ENCODE measurements at places on chromosomes 12 and 14.

DNA sequence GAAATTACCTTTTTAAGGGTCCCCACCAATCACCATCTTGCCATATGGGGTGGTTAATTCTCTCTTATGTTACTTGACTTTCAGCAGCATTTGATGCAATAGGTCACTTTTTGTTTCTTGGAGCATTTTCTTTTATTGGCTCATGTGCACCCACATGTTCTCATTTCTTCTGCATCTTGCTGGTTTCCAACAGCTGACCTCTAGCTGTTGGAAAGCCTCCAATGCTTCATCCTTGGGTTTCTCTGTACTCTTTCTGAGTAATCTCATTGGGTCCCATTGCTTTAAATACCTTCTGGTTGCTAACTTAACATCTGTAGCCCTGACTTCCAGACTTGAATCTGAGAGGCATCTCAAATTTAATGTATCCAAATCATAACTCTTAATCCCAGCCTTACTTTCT, 116.8 kb downstream of the CRADD start:
- DNase-seq: no peak

GRCh38 chr14:47722929-47723693, 47.7 kb upstream of the MDGA2 start:
- peak; percentile 14 for DNase-seq

- no peak for DNase-seq
Measured at GRCh38 chr12:20525064-20525610, 156.8 kb downstream of the PDE3A start.

DNA sequence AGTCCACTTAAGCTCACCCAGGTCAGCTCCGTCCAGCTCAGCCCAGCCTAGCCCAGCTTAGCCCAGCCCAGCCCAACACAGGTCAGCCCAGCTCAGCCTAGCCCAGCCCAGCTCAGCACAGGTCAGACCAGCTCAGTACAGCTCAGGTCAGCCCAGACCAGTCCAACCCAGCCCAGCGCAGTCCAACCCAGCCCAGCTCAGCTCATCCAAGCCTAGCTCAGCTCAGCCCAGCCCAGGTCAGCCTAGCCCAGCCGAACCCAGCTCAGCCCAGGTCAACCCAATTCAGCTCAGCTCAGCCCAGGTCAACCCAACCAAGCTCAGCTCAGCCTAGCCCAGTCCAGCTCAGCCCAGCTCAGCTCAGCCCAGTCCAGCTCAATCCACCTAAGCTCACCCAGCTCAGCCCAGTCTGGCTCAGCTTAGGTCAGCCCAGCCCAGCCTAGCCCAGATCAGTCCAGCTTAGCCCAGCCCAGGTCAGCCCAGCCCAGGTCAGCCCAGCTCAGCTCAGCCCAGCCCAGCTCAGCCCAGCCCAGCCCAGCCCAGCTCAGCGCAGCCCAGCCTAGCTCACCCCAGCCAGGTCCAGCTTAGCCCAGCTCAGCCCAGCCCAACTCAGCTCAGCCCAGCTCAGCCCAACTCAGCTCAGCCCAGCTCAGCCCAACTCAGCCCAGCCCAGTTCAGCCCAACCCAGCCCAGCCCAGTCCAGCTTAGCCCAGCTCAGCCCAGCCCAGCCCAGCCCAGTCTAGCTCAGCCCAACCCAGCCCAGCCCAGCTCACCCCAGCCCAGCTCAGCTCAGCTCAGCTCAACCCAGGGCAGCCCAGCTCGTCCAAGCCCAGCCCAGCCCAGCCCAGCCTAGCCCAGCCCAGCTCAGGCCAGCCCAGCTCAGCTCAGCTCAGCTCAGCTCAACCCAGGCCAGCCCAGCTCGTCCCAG, 184.0 kb downstream of the TMEM121 start:
- DNase-seq: no peak

GRCh38 chr14:67999705-68000384, 180.3 kb downstream of the RAD51B start:
- no peak for DNase-seq

GRCh38 chr12:92271341-92271740, 125.7 kb upstream of the BTG1 start:
- DNase-seq: no peak

GRCh38 chr12:28780096-28780495, 369.0 kb upstream of the FAR2 start:
- DNase-seq: no peak

- DNase-seq: no peak
Measured at GRCh38 chr14:53128303-53129028, 24.7 kb downstream of the DDHD1 start.

- DNase-seq: no peak
Measured at GRCh38 chr12:12315838-12316237, 34.2 kb downstream of the MANSC1 start.

DNA sequence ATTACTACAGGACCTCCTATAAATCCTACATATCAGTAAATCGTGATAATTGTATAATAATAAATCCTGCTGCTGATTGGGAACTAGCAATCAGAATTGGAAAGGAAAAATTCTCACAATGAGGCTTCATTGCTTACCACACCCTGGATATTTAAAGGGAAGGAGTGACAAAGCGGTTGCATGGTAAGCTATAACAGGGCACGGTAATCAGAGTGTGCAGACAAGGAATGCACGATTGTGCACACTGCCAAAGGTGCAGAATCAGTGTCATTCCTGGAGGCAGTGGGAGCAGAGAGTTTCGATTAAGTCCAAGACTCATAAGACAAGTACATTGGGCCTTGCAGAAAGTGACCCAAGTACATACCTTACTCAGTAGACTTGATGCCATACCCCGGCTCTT, 277.5 kb upstream of the NPAS3 start:
- DNase-seq: no peak

DNA sequence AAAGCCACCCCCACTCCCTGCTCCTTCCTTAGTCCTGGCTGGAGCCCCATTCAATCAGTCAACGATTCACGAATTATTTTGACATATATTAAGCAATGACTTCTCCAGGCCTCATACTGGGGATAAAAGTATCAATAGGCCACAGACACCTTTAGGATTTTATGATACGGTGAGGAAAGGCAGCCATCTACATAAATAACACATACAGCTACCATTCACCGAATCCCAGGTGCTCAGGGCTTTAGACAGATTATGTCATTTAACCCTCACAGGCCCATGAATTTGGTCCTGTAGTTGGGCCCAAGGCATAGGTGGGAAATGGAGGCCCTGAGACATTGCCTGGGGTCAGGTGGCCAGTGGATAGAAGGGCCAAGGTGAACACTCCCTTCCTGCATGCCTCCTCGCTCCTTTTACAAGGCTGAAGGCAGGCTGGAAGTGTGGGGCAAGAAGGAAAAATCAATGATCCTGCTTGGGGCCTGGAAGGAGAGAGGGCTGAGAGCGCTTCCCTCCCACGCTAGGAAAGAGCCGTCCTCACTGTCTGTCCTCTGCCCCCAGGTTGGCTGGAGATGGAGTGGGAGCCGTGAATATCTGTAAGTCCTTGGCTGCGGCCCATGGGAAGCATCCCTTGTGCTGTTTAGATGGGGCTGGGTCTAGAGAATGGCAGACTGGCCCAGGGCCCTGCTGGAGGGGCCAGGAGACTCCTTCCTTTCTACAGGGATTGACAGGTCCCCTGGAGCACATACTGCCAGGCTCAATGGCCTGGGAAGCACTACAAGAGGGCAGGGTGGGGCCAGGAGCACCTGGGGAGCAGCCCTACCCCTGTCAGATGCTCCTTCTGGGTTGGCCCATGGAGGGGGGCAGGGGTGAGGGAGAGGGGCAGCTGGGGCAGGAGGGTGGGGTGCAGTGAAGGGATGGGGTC, 14.8 kb downstream of the KRT7 start:
- no peak for DNase-seq

DNA sequence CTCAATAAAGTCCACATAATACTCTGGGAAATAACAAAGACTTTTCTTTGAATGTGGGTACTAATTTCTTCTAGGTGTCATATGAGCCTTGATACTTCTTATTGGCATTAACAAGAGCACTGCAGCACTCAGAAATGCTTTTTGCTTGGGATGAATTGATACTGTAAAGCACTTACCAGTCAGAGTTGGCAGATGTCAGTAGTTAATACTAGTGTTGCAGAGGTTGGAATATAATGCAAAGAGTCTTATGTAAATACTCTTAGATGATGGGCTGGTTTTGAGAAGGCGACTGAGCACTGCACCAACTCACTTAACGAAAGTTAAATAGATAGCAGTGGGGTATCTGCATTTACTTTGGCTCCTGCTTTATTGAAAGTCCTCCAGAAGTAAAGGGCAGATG, 25.6 kb upstream of the MBIP start:
- DNase-seq: no peak

- no peak for DNase-seq
Measured at GRCh38 chr12:119147847-119148448, 30.8 kb upstream of the HSPB8 start.

DNA sequence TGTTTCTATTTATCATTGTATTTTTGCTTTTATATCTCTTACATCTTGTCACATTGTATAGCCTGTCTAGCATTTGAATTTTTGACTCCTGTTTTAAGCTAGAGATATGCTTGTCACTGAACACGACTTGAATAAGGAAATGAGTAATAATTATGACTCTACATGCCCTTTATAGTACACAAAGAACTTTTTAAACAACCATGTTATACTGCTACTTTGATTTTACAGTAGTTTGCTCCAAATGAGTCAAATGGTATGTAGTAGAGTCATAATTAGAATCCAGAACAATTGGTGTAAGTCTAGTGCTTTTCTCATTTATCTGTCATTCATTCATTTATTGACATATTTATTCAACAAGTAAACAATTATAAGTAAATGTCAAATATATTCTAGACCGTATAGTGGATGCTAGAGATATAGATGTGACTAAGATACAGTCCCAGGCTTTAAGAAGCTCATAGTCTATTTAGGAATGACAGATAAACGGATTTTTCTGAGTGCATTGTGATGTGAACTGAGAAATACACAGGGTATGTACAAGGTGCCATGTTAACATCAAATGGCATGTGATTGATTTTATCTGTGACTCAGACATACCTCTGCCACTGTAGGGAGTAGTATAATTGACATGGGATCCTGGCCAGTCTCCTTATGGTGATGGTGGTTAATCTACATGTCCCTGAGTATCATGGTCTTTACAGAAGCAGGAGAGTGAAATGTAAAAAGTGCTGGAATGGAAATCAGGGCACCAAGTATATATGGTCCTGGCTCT, 799.7 kb downstream of the DIO2 start:
- DNase-seq: no peak

DNA sequence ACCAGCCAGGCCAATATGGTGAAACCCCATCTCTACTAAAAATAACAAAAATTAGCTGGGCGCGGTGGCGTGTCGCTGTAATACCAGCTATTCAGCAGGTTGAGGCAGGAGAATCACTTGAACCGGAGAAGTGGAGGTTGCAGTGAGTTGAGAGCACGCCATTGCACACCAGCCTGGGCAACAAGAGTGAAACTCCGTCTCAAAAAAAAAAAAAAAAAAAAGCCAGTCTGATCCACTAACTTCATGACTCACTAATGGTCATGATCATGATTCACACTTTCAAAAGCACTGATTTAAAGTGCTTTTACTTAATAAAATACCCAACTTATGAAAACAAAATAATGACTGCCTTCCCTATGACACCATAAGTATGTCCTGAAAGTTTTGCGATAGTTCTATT, 38.4 kb upstream of the CPM start:
- DNase-seq: no peak

- no peak for DNase-seq
Measured at GRCh38 chr12:49059299-49060171, 1.1 kb downstream of the KMT2D start.

- DNase-seq: no peak
Measured at GRCh38 chr12:130044991-130045621, 117.2 kb upstream of the FZD10 start.

GRCh38 chr12:87253157-87253556, 776.0 kb downstream of the C12orf50 start:
- no peak for DNase-seq

DNA sequence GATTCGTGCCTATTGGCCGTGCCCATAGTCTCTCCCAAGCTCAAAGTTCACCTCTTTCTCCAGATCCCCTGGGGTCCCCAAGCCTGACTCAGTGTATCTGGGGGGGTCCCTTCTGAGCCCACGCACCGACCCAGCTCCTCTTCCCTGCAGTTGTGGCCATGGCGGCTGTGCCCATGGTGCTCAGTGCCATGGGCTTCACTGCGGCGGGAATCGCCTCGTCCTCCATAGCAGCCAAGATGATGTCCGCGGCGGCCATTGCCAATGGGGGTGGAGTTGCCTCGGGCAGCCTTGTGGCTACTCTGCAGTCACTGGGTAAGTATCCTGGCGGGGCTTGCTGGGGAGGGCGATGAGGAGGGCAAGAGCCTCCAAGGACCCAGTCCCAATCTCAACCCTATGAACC, 5.1 kb downstream of the IFI27 start:
- no peak for DNase-seq

GRCh38 chr12:68451261-68452077, 119.3 kb upstream of the MDM1 start:
- no peak for DNase-seq

GRCh38 chr14:32252030-32252670, 49.1 kb upstream of the RNU6-8 start:
- peak; percentile 76 for DNase-seq

GRCh38 chr14:90453401-90453951, 56.6 kb downstream of the CALM1 start:
- DNase-seq: peak; percentile 57

DNA sequence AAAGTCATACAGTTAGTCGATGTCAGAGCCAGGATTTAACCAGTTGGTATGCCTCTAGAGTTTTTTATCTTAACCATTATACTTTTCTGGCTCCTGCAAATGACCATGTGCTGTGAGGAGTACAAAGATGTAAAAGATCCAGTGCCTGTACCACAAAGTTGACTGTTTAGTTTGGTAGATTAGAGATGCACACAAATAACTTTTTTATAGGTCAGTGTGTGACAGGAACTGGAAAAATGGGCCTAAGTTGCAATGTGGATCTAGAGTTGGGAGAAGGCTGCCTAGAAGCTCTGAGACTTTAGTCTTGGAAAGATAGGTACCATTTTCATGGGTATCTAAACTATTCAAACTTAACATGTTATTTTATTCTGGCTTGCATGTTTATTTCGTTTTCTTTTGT, 32.8 kb upstream of the PPM1H start:
- no peak for DNase-seq

DNA sequence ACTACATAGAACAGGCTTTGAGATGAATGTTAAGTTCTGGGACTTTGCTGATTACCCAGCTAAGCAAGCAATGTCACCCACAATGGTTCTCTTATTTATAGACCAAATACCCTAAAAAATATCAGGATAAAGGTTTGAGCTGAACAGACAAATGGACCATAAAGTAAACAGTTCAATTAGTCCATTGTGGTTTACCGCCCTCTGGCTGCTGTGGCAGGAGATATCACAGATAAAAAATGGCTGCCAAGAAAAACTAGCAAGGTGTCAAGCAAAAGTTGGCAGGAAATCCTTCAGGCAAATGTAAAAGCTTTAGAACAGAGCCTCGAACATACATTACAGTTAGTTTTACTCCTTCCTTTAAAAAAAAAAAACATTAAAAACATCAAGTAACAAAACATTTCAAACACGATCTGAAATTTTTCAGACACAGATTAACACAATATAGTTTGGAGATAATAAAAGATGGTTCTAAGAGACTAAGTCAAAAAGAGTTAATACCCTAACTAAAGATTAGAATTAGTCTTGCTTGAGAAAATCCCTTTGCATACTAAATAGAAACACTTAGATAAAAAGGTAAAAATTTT, 41.3 kb downstream of the MED13L start:
- DNase-seq: peak; percentile 39

- no peak for DNase-seq
Measured at GRCh38 chr12:7749442-7749841, 2.3 kb upstream of the CLEC4C start.

Data from putamen (tissue), 1 donor.